ENCODE measurements at places on chromosomes 2 and 18. TPM values are rescaled to one million over a fixed set of nuclear protein-coding genes. Genes with fewer than 3 reads are reported as not detected.

Gene MRO
- total RNA-seq: 0.13 TPM

Gene TTR
- not detected for total RNA-seq

- no peaks in the 10 kb centered on the region for H3K4me1 ChIP-seq
- no peaks in the 10 kb centered on the region for H3K36me3 ChIP-seq
- no peaks in the 10 kb centered on the region for H3K27me3 ChIP-seq
- no peak overlapping the region for H3K4me3 ChIP-seq
- no peak overlapping the region for H3K27ac ChIP-seq
Observed at GRCh38 chr2:29245742-29246382, 130.6 kb downstream of the CLIP4 start.

DNA sequence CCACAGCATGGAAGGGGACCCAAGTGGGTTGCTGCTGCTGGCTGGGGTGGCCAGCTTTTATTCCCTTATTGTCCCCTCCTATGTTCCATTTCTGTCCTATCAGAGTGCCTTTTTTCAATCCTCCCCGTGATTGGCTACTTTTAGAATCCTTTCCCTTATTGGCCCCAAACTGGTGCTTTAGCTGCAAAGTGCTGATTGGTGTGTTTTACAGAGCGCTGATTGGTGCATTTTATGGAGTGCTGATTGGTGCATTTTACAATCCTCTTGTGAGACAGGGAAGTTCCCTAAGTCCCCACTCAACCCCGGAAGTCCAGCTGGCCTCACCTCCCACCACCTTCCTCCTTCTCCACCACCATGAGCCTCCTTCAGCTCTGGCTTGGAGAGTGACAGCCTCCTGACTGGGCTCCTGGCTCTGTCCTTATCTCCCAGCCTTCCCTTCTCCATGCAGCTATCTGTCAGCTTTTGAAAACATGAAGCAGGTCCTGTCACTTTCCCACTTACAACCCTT, 20.7 kb upstream of the PLB1 start:
- no peaks in the 10 kb centered on the region for H3K36me3 ChIP-seq
- peaks cover 5% of the 10 kb centered on the region for H3K4me1 ChIP-seq
- H3K4me3 ChIP-seq: no peak overlapping the region
- no peak overlapping the region for H3K27ac ChIP-seq
- no peak for DNase-seq

- H3K27me3 ChIP-seq: no peaks in the 10 kb centered on the region
- H3K4me3 ChIP-seq: no peak overlapping the region
- no peaks in the 10 kb centered on the region for H3K36me3 ChIP-seq
- H3K27ac ChIP-seq: no peak overlapping the region
- H3K4me1 ChIP-seq: no peaks in the 10 kb centered on the region
Observed at GRCh38 chr18:49754866-49755265, 58.5 kb downstream of the ACAA2 start.

DNA sequence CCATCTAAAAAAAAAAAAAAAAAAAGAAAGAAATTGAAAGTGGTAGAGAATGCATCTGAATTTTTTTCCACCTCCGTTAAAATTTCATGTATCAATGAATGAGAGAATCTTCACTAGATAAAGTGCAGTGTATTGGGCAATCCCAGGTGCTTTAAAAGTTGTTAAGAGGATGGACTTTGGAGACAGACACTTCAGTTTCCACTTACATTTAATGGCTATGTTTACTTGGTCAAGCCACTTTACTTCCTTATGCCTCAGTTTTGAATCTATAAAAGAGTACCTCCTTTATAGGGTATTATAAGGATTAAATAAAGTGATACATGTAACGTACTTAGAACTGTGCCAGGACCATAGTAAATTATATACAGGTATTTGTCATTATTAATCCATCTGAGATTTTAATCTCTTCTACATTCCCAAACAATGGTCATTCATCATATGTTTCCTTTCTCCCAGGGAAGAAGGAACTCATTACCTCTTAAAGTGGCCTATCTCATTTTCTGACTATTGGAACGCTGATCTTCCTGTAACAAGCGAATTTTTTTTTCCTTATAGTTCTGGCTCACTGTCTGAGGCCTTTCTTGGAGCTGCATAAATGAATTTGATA, 29.1 kb upstream of the TANK start:
- H3K4me1 ChIP-seq: peaks cover 9% of the 10 kb centered on the region
- no peak overlapping the region for H3K4me3 ChIP-seq
- H3K36me3 ChIP-seq: no peaks in the 10 kb centered on the region
- DNase-seq: no peak

GRCh38 chr2:55782528-55783173, 89.0 kb upstream of the PNPT1 start:
- no peak overlapping the region for H3K4me3 ChIP-seq
- no peak overlapping the region for H3K27ac ChIP-seq
- H3K36me3 ChIP-seq: no peaks in the 10 kb centered on the region
- no peaks in the 10 kb centered on the region for H3K4me1 ChIP-seq
- no peak for DNase-seq

- no peak for DNase-seq
- H3K27ac ChIP-seq: no peak overlapping the region
- no peaks in the 10 kb centered on the region for H3K4me1 ChIP-seq
- no peak overlapping the region for H3K4me3 ChIP-seq
- H3K36me3 ChIP-seq: no peaks in the 10 kb centered on the region
- H3K27me3 ChIP-seq: no peaks in the 10 kb centered on the region
Observed at GRCh38 chr2:16375351-16375750, 290.3 kb downstream of the CYRIA start.

GRCh38 chr2:42828487-42829425, 36.4 kb upstream of the HAAO start:
- no peak for DNase-seq
- H3K36me3 ChIP-seq: no peaks in the 10 kb centered on the region

GRCh38 chr18:24799176-24799575, 338.7 kb downstream of the HRH4 start:
- H3K4me3 ChIP-seq: no peak overlapping the region
- no peak for DNase-seq
- H3K27ac ChIP-seq: no peak overlapping the region
- H3K4me1 ChIP-seq: no peaks in the 10 kb centered on the region

GRCh38 chr2:3603536-3604206, 8.8 kb downstream of the COLEC11 start:
- no peak overlapping the region for H3K27ac ChIP-seq
- H3K27me3 ChIP-seq: no peaks in the 10 kb centered on the region
- no peaks in the 10 kb centered on the region for H3K36me3 ChIP-seq
- H3K4me3 ChIP-seq: no peak overlapping the region
- H3K4me1 ChIP-seq: no peaks in the 10 kb centered on the region

GRCh38 chr2:213162516-213163118, 11.2 kb upstream of the IKZF2 start:
- DNase-seq: no peak
- H3K4me1 ChIP-seq: no peaks in the 10 kb centered on the region
- no peak overlapping the region for H3K27ac ChIP-seq
- H3K4me3 ChIP-seq: no peak overlapping the region
- H3K27me3 ChIP-seq: no peaks in the 10 kb centered on the region
- no peaks in the 10 kb centered on the region for H3K36me3 ChIP-seq

GRCh38 chr2:83594241-83595120, 864.6 kb downstream of the SUCLG1 start:
- H3K27ac ChIP-seq: no peak overlapping the region
- H3K36me3 ChIP-seq: no peaks in the 10 kb centered on the region
- H3K4me3 ChIP-seq: no peak overlapping the region
- H3K4me1 ChIP-seq: no peaks in the 10 kb centered on the region

- peaks cover 25% of the 10 kb centered on the region for H3K4me1 ChIP-seq
- no peaks in the 10 kb centered on the region for H3K27me3 ChIP-seq
- DNase-seq: no peak
Observed at GRCh38 chr2:36333350-36334012, 22.1 kb upstream of the CRIM1 start.

- no peaks in the 10 kb centered on the region for H3K4me1 ChIP-seq
- DNase-seq: no peak
- H3K27ac ChIP-seq: no peak overlapping the region
- no peaks in the 10 kb centered on the region for H3K27me3 ChIP-seq
Observed at GRCh38 chr2:139366681-139367080, 586.5 kb upstream of the NXPH2 start.
